ENCODE measurements at places on chromosomes 4 and X.

DNA sequence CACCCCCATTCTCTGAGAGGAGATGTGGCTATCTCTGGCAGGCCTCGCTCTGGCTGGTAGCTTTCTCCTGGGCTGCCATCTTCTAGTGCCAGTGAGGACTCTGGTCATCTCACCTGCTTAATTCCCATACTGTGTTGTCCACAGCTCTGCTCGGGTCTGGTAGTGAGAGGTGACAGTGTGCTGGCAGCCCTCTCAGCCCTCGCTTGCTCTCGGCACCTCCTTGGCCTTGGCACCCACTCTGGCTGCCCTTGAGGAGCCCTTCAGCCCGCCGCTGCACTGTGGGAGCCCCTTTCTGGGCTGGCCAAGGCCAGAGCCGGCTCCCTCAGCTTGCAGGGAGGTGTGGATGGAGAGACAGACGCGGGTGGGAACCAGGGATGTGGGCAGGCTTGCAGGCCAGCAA is 52.7 kb downstream of the CPLX1 start:
- DNase-seq: no peak

GRCh38 chr4:42306221-42307109 is 90.8 kb upstream of the SHISA3 start:
- no peak for DNase-seq

GRCh38 chr4:162959046-162959445 is 207.6 kb downstream of the NAF1 start:
- no peak for DNase-seq

DNA sequence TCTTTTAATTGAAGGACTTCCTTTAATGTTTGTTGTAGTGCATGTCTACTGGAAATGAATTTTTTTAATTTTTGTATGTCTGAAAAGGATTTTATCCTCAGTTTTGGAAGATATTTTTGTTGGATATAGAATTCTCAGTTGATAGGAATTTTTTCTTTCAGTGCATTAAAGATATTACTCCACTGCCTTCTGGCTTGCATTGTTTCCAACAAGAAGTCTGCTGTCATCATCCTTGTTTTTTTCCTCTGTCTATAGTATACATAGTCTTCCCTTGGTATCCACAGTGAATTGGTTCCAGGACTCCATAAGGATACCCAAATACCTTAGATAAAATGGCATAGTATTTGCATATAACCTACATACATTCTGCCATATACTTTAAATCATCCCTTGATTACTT is 33.5 kb downstream of the SCD5 start:
- DNase-seq: no peak

- no peak for DNase-seq
Measured at GRCh38 chr4:183434666-183435190, 9.7 kb upstream of the CDKN2AIP start.

DNA sequence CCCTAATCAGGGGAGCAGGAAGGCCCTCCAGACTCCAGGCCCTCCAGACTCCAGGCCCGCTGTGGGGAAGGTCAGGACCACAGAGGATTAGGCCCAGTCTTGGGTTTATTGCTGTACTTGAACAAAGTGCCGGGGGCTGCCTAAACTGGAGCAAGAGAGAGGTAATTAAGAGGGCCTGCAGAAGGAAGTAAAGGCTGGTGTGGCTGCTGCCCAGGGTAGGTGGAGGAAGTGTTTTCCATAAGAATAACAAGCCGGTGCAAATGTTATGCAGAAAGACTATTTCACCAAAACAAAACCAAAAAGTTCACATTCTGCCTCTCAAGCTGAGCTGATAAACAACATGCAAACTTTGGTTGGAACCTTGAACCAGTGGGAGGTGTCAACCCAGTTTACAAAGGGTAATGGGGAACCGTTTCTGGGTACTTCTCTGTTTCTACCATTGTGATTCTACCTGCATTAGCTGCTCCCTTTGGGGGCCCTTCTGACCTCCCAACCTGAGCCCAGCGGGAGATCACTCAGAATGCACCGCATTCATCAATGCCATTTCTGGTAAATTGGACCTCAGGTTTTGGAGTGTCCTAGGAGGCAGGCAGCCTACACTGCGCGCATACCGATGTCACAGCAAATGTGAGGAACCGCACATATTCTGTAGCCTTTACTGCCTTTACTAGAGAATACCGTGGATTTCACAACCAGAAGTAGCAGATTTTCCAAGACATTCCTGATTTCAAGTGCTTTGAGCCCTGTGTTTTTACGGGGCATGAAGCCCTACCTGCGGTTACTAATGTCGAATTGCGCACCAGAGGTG is 59.7 kb upstream of the BCOR start:
- DNase-seq: no peak

DNA sequence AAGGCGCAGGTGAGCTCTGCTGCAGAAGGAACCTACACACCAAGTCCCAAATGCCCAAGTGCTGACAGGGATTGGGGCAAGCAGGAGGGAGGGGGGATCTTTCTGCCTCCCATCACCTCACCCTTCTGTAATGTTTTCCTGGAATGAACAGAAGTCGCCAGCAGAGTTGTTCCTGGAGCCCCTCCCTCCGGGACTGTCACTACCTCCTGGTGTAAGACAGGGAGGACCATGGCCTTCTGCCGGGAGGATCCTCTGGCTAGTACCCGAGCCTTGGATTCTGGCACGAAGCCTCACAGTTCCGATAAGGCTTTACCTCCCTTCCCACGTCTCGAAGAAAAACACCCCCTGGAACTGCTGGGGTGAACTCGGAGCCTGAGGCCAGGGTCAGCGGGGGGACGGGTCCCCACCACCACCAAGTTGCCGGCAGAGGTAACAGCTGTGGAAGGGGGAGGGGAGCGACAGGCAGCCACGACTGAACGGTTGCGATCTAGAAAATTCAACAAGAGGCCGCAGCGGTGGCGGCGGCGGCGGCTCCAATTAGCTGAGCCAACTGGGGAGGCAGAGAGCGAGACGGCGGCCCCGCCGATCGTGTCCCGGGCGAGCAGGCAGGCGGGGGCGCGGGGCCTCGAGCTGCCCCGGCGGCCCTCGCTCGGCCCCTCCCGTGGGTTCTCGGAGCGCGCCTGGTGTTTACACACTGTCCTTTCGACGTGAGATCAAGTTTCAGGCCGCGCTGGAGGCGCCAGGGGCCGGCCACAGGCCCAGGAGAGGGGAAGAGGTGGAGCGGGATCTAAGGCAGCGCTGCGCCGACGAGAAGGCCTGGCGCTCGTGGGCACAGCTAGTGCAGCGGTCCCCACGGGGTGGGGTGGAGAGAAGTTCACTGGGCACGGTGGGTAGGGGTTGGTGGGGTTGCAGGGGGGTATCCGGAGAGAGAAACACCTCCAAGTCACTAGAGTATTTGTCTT is 53.7 kb upstream of the BCOR start:
- DNase-seq: no peak

DNA sequence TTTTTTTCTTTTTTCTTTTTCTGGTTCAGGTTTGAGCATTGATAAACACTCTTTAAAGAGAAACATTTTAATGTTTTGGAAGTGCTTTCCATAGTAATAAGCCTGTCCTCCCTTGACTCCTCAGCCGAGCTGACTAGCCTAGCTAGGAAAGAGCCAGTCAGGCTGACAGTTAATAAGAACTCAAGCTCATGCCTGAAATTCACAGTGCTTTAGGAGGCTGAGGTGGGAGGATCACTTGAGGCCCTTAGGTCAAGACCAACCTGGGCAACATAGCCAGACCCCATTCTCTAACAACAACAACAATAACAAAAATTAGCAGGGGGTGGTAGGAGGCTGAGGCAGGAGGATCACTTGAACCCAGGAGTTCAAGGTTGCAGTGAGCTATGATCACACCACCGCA is 53.4 kb upstream of the ZCCHC13 start:
- no peak for DNase-seq

DNA sequence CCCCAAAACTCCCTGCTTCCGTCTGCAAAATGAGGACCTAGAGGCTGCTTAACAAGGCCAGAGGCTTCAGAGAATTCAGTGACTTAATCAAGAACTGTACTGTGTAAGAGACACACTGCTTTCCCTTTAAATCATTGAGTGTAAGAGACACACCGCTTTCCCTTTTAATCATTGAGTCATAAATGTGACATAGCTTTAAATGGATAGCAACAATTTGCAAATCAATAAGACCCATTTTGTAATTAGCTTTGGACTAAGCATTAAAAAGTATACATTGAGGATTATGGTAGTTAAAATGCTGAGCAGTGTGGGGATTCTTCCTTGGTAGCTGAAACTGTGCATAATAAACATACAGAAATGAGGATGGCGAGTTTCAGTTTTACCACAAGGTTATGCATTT is 31.8 kb downstream of the ARX start:
- no peak for DNase-seq

DNA sequence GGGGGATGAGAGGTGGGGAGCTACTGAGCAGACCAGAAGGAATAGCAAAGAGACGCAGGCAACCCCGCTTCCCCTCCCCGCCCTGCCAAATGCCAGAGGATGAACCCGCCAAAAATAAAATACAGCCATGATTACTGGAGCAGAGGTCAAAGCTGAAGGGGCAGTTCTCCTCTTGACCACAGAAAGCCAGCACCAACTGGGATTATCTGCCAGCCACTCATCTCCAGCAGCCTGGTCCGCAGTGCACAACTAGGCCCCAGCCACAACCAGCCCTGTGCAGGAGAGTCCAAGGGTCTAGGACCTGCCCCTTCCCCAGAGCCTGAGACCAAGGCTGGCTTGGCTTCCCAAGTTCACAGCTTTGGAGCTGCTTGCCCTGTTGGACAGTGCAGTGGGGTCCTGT is 67.4 kb upstream of the BCOR start:
- no peak for DNase-seq

GRCh38 chr4:91212211-91212610 is 1085.0 kb downstream of the CCSER1 start:
- no peak for DNase-seq

GRCh38 chr4:60020389-60020788 is 1179.7 kb upstream of the ADGRL3 start:
- no peak for DNase-seq

DNA sequence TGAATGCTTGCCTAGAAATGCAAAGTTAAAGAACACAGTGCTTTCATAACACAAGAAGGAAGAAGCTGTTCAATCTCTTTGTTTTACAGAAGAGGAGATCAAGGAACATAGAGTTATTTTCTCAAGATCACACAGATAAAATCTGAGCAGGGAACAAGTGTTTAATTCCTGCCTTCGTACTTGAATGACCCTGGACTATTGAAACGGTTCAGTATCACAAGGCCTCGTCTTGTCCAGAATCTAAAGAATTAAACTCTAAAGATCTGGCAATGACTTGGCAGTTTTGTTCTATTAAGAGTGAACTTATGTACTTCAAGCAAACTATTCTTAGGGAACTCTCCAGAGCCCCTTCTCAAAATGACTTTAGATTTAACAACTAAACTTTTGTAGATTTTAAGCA is 97.7 kb downstream of the ANXA5 start:
- no peak for DNase-seq

- peak; percentile 45 for DNase-seq
Measured at GRCh38 chr4:2934077-2934812, 29.0 kb downstream of the NOP14 start.

DNA sequence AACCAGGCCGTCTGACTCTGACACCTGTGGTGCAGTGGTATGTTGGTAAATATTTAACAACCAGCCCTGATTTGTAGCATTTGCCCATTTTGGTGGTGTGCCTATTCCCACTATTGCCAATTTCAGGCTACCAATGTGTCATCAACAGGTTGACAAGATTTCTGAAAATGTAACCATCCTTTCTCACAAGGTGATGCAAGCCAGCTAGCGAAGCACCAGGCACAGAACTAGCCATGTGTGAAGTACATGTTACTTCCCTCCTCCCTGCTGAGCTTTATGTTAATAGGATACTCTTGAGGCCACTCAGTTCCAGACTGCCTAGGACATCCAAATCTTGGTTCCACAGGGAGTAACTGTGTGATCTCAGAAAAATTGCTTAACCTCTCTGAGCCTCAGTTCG is 7.2 kb upstream of the MAMLD1 start:
- DNase-seq: no peak

GRCh38 chr4:176271749-176272148 is 2.7 kb upstream of the ASB5 start:
- no peak for DNase-seq

DNA sequence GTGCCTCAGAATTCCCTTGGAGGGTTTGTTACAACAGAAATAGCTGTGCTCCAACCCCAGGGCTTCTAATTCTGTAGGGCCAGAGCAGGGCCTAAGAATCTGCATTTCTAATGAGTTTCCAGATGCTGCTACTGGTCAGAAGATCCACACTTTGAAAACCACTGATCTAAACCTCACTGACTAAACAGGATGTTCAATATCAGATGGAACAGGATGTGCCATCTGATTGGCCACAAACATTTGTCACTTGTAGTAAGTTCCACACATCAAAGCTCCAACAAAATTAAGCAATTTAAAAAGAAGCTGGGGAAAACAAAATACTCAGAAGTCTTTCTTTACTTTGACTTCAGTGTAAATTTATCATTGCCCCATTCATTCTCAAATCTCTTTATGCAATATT is 14.3 kb downstream of the CASK start:
- no peak for DNase-seq

DNA sequence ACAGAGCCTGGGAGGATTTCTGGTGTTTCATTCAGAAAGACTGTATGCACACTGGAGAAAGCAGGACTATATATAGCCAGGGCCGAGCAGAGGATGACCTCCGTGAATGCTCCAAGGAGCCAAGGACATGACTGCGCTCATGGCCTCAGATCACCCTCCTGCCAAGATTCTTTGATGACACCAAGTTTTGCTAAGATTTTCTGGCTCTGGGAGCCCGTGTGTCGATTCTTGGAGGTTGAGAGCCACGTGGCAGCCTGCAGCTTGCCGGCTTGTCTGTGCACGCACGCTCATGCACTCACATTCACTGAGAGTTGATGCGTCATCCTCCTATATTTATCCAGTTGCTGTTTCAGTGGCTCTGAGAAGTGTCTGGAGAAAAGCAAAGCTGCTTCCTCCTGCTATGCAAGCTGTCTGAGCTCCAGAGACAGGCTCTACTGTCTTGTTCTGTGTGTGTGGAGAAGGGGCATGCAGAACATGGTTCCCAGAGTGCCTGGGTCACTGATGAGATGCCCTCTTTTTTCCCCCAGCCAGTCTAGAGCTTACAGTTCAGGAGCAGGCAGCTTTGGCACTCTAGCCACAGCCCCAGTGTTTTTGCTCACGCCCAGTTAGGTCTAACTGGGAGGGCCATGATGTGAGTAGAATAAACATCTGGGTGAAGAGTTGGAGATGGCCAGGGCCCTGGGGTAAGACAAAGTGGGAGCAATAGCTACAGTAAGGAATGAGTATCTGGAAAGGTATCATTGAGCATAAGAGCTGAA is 64.9 kb upstream of the SCOC start:
- DNase-seq: no peak

DNA sequence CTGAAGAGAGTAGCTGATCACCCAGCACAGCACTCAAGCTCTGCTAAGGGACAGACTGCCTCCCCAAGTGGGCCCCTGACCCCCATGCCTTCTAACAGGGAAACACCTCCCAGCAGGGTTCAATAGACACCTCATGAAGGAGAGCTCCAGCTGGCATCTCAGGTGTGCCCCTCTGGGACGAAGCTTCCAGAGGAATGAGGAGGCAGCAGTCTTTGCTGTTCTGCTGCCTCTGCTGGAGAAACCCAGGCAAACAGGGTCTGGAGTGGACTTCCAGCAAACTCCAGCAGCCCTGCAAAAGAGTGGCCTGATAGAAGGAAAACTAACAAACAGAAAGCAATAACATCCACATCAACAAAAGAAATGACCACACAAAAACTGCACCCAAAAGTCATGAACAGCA is 412.8 kb downstream of the PRDM5 start:
- DNase-seq: no peak
